Astrocyte of the spinal cord (primary cell): ENCODE measurements at places on chromosomes 7 and 10.

DNA sequence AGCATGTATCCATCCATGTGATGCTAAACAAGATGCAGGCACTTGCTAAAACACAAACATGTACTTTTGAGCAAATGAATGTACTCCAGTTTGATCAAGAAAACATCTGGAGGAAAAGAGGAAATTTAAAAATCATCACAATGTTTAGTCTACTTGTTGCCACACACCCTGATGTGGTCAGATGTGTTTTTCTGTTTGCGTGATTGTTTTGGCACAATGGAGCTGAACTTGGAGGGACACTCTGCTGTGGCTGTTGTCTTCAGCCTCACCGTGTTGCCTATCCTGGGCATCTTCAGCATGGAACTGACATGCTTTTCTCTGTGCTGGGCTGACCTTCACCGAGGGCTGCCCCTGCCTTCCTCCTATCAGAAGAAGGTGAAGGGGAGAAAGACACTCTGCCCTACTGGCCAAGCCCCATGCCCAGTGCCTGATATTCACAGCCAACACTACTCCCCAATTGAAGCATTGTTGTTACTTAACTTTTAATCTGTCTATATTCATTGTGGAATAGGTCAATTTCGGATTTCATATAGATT is 268.3 kb upstream of the IGFBP3 start:
- no peak for DNase-seq

DNA sequence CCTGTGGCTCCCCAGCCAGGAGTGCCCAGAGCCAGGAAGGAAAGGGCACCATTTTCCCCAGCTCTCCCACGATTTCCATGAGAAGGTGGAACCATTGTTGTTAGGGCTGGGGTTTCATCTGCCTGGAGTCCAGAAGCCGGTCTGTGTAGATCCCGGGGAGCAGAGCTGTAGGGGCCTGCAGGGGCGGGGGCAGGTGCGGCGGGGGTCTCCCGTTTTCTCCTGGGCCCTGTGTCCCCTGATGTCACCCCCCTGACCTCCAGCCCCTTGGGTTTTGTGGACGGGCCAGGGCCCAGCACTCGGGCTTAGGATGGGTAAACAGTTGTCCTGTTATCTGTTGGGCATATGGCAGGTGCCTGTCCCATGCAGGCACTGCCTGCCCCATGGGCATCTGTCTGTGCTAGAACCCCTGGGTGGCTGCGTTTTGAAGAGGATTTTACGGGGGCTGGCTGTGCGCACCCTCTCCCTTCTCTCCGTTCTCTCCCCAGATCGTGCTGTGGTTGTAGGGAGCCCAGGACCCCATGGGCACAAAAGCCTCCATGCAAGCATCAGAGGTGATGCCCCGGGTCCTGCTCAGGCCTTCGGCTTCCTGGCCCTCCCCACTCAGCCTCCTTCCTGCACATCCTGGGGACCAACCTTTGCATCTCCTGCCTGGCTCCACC is 158.8 kb downstream of the WDR37 start:
- no peak for DNase-seq

- no peak for DNase-seq
Observed at GRCh38 chr7:11605749-11606148, 226.2 kb downstream of the THSD7A start.

GRCh38 chr10:121558238-121558637 is 40.0 kb downstream of the FGFR2 start:
- DNase-seq, result no peak

- no peak for DNase-seq
Observed at GRCh38 chr7:66502230-66503035, 126.2 kb upstream of the KCTD7 start.

GRCh38 chr10:78339251-78339650 is 305.6 kb downstream of the RPS24 start:
- DNase-seq, result no peak

DNA sequence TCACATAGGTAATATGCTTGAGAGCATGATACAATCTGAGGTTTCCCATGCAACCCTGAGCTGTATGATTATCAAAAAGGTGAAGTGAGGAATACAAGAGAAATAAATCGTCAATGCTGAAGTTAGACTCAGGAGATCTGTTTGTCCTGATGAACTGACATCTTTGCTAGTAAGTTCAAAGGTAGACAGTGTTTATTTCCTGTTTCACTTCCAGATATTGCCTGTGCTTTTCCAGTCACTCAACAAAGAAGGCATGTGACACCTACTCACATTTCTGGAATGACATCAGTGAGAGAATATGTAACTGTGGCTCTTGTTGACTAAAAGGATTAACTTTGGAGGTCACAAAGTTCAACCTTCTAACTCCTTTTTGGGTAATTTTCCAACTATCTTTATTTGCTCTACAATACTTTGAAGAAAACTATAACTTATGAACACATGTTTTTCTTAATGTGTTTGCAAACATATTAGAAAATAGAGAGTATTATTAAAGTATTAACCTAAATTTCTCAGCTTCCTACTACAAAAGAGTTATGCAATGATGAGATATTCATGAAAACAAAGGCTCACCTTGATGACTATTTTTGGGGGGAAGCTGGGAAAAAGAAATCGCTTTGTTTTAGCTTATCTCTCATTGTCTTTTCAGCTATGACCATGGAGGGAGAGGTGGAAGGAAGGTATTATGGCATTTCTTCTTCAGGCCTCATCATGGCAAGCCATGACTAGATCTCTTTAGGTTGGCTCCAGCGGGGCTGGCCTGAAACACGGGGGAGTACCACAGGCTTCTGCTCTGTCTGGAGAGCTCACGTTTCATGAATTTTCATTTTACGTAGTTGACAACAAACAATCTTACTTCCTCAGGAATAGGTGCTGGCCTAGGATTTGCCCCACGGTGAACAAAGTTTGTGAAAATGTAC is 214.7 kb upstream of the SLC26A5 start:
- peak; percentile 17 for DNase-seq

DNA sequence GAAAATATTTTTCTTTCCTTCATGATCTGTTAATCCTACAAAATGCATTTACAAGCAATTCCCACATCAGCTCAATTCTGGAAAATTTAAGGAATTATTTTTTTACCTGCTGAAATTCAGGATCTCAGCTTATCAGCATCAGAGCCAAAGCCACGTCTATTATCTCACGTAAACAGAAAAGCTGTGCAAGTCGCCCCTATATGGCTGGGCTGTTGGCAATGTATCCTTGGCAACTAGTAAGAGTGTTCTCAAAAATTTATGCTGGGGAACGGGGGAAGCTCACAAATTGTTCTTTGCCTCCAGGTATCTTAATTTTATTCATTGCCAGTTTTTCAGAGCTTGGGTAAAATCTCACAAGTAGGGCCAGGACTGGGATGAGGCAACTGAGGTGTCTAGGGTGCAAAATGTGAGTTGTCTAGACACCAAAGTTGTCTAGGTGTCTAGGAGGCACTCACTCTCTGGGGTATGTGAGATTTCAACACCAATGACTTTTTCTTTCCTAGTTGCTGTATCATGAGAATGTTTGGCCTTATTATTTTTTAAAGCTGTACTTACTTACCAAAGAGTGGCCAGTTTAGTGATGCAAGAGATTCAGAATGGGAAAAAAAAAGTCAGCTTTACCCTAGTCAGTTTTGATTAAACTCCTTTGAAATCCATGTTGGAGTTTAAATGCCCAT is 5.1 kb downstream of the GSTO2 start:
- DNase-seq, result no peak

DNA sequence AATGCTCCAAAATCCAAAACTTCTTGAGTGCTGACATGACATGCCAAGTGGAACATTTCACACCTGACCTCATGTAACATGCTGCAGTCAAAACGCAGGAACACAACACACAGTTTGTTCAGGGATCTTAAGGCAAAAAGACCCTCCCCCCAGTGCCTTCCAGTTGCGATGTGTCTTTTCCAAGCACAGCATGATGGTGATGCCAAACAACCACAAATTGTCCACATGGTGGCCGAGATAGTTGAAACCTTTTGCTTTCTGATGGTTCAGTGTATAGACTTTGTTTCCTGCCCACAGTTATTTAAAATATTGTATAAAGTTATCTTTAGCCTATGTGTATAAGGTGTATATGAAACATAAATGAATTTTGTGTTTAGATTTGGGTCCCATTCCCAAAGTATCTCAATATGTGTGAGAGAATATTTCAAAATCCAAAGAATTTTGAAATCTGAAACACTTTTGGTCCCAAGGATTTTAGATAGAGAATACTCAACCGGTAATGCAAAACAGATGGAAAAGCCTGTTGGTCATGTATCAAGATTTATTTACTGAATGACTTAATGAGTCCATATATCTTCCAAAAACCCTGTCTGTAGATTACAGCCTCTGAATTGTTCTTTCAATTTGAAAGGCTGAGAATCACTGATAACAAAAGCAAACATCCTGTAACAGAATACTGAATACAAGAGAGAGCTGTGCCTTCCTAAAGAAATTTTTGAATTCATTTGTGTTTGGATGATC is 93.4 kb upstream of the OIT3 start:
- DNase-seq, result no peak

DNA sequence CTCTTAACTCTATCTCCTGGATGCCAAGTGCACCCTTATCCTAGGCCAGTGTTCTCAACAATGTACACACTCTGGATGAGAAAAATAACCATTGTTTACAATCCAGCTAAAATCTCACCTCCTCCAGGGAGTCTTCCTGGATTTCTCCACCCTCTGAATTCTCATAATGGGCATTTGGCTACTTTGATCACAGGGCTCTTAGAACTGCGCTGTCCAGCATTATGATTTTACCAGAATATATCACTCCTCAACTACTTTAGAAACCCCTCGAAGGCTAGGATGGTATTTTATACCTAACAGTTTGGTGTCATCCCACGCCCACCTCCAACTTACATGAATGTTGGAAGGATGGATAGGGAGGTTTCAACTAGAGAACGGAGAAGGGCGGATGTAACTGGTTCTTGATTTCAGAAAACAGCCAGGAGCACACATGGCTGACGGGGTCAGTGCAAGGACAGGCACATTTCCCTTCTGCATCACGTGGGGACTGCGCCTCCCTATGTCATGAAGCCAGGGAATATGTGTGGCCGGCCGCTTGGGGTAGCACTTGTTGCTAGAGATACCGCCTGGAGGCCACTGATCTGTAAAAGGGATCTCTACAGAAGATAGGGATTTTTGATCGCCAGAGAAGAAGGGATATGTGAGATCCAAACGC is 1.2 kb upstream of the ATP6V0E2 start:
- DNase-seq, result peak; percentile 83

DNA sequence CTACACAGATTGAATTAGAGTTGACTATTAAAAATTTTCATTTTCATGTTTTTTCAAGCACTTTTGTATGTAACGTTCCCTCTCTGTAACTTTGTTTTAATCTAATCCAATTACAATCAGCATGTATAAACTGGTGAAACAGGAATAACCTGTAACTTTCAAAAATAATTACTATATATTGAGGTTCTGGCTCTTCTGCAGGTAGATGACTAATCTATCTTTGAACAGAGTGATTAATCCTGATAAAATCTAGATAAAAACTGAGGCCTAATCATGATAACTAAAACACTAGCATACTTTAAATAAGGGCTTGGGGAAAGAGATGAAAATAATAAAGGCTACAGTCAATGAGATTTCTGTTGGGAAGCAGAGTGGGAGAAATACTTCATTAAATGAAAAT is 101.6 kb upstream of the KCND2 start:
- DNase-seq, result no peak

GRCh38 chr7:2004841-2005725 is 227.7 kb downstream of the MAD1L1 start:
- no peak for DNase-seq

DNA sequence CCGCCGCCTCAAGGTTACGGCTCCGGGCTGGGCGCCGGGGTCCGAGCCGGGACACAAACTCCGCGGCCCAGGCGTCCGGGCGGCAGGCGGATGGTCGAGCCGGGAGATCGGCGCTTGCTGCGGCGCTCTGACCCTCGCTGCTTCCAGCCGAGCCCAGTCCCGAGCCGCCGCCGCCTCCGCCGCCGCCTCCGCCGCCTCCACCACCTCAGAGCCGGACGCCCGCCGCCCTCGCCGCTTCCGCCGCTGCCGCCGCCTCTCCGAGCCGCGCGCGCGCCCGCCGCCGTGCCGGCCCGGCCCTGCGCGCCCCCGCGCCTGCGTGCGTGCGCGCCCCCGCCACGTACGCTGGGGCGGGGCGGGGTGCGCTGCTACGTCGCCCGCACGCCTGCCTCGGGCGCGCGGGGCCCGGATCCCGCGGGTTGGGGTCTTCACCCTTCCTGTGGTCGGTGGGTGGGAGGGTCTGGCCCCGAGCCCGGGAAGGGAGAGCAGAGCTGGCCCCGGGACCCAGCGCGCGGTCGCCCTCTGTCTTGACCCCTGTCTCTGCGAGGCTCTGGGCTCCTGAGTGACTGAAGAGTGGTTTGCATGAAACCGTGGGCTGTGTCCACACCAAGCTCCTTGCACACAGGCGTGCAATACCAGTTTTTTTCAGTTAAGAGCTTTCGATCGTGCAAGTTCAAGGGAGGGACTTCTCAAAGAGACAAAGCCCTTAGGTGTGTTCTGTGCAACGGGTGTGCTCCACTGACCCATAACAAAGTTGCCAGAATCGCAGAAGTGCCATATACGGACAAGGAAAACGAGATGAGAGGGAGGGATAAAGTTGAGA is at the start of gene SMURF1:
TSS of gene SMURF1 (minus strand) at position 256 of the 820 bp plus-strand sequence. CDS start 328 bp downstream, outside the sequence.
- DNase-seq, result peak; percentile 52
